ENCODE measurements at places on chromosomes 4 and X.

DNA sequence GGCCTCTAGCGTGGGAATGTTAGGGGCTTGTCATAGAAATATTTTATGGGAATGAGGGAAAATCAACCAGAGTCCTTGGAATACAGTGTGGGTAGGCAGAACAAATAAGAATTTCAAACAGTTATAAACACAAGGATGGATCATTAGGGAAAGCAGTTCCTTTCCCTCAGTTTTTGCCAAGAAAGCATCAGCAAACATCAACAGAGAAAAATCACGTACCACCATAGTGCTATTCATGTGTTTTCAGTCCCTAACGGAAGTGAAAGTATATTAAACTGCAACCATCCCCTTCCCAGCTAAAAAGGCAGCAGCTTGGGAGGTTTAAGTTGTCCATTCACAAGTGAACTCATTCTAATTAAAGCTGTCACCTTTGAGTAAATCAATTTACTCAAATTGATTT is 334.4 kb upstream of the PCDH18 start:
- no peak for DNase-seq

DNA sequence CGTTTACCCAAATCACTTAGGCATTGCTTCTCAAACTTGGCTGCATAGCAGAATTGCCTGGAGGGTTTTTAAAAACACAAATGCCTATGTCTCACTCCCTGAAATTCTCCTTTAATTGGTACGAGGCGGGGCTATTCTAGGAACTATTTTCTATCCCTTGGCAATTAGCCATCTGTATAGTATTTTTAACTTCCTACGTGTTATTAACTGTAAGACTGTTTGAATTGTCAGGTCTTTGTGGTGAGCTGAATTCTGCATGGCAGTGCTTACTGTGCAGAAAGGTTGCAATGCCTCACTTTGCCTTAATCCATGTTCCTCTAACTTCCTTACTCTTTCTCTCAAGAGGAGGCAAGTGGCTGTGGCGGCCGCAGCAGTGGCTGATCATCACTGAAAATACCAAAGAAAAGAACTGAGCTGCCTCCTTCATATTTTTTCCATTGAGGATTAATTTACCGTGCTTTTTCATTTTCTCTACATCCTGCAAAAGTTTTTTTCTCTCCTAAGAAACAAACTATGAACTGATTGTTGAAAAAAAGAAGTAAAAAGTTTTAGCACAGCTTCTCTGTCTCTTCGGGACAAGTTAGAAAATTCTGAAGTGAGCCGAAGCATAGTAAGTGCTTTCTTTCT is at the start of gene SHROOM3:
TSS of gene SHROOM3 (plus strand) at position 329 of the 627 bp plus-strand sequence. CDS start 824 bp downstream, outside the sequence.
- no peak for DNase-seq

DNA sequence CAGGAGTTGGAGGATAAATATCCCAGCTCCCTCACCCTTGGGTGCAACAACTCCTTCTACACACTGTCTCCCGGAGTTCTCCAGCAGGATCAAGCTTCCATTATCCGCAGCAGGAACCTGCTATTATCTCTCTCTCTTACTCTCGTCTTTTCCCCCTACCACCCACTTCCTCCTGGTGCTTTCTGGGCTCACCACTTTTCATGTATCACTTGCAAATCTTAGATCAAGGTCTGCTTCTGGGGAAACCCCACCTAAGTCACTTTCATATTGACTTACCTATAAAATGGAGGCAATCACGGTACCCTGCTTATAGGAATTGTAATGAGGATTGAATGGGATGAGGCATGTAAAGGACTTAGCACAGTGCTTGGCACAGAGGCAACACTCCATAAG is 589.5 kb downstream of the BCOR start:
- DNase-seq = no peak

- no peak for DNase-seq
These were observed 1.5 kb downstream of the SLC26A1 start for GRCh38 chr4:991451-992296.

DNA sequence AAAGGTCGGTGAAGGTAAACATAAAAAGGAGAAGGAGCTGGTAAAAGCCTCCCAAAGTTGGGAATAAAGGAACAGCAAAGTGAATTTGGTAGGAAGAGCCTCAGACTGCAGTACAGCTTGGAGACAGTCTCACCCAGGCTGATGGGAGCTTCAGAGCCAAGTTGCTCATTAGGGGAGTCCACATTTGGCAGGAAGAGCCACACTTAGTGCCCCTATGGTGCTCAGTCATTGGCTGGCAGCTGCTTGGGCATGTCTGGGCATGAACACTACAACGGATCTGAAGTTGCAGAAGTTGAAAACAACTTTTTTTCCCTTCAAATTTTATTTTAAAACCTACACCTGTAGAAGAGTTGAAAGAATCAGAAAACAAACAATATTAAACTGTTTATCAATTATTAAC is 2497.3 kb downstream of the ARAP2 start:
- DNase-seq = no peak

- no peak for DNase-seq
These were observed 264.0 kb upstream of the SLIT2 start for GRCh38 chr4:19987746-19988145.

DNA sequence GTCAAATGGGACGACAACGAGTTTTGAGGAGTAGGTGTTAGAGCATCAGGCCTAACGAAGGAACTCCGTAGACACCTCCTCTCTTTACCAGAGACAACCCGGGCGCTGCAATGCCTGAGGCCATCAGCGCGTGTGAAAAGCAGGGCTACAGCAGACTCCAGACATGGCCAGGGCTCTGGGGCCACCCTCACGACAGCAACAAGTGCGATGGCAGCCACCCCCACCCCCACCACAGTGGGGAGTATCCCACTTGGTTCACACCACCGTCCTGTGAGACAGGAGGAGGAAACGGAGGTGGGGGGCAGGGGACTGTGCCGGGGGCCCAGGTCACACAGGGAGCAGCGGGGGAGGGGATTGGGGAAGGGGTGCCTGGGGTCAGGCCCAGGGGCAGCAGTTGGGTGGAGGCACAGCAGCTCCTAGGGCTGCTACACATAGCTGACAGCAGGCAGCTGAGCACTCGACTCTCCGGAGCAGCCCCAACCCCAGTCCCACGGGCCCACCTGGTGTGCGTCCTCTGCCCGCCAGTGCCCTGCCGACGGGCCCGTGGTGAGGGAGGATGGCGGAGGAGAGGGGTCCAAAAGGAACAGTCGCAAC is 8.5 kb downstream of the LRPAP1 start:
- DNase-seq = no peak

- DNase-seq = no peak
These were observed 137.4 kb downstream of the DKK2 start for GRCh38 chr4:106898621-106899230.

DNA sequence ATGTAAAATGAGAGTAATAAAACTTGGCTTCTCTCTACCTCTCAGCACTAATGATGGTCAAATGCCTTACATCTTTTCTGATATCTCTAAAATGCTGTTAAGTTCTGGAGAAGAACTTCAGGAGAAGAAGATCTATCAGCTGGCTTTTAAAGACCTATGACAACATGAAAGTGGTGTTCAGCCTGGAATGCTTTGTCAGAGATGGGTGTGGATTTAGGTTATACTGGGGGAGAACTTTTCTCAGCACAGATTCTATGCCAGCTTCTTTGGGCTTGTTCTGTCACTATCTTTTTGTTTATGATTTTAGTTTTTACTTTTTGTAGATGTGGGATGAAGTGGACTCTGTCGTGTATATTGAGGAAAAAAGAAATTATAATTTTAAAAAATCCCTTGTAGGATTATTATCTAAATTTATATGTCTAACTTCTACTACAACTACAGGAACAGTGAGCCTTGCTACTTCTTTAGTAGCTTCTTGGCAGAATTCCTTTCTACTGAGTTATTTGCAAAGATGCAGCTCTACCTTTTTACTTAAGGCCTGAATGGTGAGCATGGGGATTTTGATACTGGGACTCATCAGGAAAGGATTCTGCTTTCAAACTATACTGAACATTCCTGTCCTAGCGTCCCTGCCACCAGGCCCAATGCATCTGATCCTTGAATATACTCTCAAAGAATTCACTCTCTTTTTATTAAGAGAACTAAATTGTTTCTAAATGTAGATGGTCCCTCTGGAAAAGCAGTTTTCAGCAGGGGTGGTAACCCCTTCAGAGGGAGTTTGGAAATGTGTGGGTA is 19.6 kb downstream of the CYP2U1 start:
- DNase-seq = no peak

DNA sequence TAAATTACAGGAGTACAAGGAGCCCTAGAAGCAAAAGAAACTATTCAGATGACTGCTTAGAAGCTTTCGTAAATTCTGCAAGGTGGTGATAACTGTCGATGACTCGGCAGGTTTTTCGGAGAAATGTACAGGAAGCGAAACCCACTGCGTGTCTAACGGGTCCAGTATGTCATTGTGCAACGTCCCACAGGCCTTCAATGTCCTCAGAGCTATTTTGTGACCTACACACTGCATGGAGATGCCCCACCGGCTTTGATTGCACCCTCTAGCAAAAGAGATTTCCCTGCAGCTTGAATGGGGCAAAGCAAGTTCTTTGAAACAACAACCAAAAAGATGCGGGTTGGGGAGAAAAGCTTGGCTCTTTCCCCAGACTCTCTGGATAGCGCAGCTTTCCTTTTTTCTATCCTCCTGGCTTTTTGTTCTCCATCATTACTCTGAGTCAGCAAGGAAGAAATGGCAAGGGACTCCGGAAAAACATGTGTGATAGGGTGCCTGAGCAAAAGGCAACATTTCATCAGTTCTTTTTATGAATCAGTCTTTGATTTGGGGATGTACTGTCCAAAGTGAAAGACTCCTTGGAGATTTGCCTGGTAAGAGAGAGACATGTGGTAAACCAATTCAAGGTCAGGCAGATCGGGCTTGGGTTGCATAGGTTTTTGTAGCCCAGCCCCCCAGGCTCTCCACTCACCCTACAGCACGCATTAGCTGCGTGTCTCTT is 112.0 kb upstream of the TBL1X start:
- no peak for DNase-seq

GRCh38 chrX:70444326-70444945 is at the start of gene DLG3:
DLG3 (plus strand) TSS chrX:70444835; CDS start chrX:70445202, 367 bp downstream.
- no peak for DNase-seq

DNA sequence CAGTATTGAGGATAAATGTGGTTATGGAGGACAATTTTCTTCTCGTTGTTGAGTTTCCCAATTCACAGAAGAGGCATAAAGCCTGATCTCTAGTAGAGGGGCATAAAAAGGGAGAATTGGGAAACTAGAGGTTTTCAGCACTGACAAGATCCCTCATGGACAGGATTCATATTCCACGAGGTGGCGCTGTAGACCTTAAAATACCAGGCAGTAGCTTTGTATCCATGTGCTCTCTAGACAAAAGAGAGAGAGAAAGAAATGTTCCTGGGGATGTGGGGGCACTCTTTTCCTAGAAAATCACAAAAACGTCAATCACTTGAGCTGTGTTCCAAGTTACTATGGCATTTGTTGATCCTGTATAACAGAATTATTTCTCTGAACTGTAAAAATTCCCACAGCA is 128.3 kb downstream of the MAGEE1 start:
- DNase-seq = peak; percentile 2

GRCh38 chrX:118988911-118989310 is 14.5 kb downstream of the LONRF3 start:
- no peak for DNase-seq

GRCh38 chrX:131067216-131067615 is 9.1 kb downstream of the ARHGAP36 start:
- DNase-seq = no peak

- no peak for DNase-seq
These were observed 36.9 kb downstream of the ANXA10 start for GRCh38 chr4:168129046-168129772.

DNA sequence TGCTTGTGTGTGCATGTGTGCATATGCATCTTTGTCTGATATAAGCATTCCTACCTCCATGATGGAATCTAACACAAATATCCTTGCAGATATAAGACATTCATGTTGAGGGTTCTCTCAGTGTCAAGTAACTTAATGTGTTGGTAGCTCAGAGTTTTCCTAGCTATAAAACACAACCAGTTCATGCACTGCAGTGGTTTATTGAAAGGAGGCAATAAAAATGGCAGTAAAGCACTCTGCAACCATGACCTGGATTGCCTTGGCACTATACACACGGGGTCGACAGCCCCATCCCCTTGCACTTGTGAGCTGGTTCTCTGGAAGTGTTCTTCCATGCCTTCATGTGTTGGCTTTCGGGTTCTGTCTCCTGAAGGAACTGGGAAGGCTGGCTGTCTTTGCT is 38.9 kb downstream of the GPC4 start:
- DNase-seq = no peak

All from activated CD4-positive, alpha-beta T cell treated with anti-CD3 and anti-CD28 coated beads for 24 hours (primary cell).